ENCODE measurements at places on chromosomes 13 and 19.

DNA sequence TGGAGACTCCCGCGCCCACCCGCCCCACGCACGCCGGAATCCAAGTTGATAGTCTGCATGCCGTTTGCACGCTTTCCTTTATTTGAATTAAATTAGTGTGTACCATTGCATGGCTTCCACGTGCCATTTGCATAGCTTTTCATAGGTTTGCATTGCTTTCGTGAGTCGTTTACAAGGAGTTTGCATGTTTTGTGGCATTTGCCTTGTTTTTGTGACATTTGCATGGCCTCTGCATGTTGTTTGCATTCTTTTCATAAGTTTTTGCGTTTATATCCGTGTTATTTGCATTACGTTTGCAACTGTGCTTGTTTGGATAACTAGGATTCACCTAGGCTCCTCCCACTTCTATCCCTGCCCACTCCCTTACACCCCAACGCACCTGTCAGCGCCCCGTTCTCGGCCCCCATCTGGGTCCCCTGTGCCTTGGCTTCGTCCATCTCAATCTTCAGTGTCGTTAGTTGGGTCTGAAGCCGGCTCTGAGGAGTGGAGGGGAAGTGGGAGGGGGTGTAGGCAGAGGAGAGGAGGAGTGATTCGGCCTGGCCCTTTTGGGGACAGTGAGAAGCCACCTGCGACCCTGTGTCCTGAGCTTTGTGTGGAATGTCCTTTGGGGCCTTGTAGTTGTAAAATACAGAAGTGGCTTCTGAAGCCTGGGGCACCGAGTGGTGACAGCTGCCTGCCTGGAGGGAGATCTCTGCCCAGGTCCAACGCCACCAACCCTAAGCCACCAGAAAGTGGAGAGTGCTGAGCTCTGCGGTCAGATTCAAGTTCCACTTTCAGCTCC is 2.4 kb downstream of the CCDC194 start:
- DNase-seq = no peak

DNA sequence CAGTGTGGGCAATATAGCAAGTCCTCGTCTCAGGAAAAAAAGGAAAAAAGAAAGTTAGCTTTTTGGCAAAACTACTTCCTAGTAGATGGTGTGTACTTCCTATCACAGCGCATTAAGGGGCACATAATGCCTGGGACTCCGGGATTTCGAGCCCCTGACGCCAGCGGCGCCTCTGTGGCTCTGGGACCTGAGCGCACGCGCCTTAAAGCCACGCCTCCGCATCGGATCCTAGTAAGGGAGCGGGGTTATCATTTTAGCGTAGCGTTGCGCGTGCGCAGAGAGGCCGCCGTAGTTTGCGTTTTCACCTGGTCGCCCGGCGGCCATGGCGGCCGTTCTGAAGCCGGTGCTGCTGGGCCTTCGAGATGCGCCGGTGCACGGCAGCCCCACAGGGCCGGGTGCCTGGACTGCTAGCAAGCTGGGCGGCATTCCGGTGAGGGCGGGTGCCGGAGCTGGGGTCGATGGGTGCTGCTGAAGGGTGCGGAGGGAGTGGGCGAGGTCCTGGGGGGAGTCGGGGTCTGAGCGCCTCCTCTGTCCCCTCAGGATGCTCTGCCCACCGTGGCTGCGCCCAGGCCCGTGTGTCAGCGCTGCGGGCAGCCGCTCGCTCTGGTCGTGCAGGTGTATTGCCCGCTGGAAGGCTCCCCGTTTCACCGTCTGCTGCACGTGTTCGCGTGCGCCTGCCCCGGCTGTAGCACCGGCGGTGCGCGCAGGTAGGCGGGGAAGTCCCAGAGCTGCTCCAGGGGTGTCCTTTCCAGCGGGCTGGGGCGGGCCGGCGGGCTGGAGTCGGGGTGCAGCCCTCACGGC is at the start of gene PDCD2L:
PDCD2L (plus strand) TSS at position 291 of the 801 bp plus-strand sequence; CDS start at position 323, 32 bp downstream.
- DNase-seq = peak; percentile 91

GRCh38 chr19:45311621-45312020 is 11.1 kb downstream of the CKM start:
- no peak for DNase-seq

- no peak for DNase-seq
Measured at GRCh38 chr19:34475975-34476594, 5.5 kb upstream of the WTIP start.

GRCh38 chr19:55656988-55657747 is 2.3 kb downstream of the U2AF2 start:
- DNase-seq = no peak

- DNase-seq = peak; percentile 9
Measured at GRCh38 chr19:48926909-48927308, 6.6 kb upstream of the DHDH start.

GRCh38 chr13:91381371-91381770 is 17.1 kb upstream of the GPC5 start:
- DNase-seq = no peak

DNA sequence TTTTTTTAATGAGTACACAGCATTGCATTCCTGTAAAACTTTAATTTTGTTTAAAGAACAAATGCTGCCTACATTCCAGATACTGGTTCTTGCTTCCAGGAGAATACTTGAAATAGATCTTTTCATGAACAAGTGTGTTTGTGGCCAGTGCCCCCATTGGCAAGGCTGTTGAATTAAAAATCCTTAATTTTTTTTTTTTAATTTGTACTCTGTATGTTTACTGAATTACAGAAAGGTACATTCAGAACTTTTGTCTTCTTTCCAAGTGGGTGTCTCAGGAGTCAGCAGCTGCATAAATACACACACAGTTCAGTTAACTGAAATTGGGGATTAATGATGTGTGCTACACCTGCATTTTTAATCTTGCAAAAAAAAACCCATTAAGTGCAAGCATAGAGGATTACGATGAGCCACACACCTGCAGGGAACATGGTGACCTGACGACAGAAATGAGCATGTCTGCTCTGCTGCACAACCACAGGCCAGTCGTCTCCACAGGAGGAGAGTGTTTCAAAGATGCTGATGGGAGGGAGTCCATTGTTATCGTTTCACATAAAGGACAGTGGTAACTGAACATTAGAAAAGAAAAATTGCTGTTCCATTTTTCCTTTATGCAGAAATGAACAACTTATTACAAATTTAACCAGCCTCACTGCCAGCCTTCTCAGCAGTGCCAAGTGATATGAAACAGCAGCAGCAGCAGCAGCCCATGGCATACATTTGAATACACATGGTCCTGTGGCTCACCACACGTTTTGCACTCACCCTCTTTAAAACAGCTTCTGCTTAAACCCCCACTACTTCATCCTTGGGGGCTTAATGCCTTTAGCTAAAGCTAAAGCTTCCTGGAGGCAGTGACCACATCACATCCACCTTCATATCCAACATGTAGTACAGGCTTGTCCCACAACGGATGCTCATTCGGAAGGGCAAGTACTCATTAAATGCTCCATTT is 72.3 kb upstream of the RFC3 start:
- no peak for DNase-seq

DNA sequence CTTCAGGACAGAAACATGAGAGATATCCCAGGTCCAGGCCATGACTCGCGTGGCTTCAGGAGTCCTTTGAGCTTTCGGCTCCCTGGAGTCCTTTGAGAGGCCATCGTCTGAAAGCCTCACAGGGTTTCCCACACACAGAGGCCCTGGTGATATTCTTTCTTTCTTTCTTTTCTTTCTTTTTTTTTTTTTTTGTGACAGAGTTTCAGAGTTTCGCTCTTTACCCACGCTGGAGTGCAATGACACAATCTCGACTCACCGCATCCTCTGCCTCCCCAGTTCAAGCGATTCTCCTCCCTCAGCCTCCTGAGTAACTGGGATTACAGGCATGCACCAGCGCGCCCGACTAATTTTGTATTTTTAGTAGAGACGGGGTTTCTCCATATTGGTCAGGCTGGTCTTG is 5.5 kb downstream of the SIN3B start:
- DNase-seq = no peak

DNA sequence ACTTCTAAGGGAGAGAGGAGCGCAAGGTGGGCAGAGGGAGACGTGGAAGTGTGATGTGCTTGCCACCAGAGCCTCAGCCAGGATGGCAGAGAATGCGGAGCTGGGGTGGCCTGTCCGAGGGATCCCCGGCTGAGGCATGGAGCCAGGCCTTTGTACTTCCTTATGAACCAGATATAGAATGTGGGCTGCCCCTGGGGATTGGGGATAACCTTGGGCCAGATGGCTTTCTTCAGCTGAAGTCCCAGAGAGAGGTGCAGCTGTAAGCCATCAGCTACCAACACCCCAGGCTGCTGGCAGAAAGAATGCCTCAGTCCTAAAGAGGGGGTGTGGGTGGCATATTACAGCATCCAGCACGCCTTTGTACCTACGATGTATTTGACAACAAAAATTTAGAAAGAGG is 25.5 kb upstream of the FBXO17 start:
- no peak for DNase-seq

- DNase-seq = peak; percentile 28
Measured at GRCh38 chr13:75636436-75637180, 478 bp downstream of the LMO7 start.

DNA sequence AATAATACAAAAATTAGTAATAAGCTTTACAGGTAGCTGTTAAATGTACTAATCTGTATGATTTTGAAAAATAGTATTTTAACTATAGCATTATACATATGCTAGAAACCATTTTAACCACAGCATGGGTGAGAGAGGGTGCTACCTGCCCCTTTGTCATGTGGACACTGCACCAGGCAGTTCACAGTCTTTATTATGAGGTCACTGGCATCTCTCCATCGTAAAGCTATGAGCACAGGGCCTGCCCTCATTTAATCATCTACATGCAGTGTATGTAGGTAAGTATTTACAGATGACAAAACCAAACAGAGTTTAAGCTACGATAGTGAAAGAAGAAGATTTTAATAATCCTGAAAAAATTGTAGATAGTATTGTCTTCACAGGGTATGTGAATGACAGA is 21.7 kb downstream of the EDNRB start:
- DNase-seq = no peak

GRCh38 chr19:51227326-51227725 is 2.4 kb downstream of the CD33 start:
- no peak for DNase-seq
